Stimulated activated CD4-positive, alpha-beta T cell treated with anti-CD3 and anti-CD28 coated beads, TNF-alpha, amount 100 ng/mL, for 48 hours (primary cell): ENCODE measurements at places on chromosomes 2 and 18.

DNA sequence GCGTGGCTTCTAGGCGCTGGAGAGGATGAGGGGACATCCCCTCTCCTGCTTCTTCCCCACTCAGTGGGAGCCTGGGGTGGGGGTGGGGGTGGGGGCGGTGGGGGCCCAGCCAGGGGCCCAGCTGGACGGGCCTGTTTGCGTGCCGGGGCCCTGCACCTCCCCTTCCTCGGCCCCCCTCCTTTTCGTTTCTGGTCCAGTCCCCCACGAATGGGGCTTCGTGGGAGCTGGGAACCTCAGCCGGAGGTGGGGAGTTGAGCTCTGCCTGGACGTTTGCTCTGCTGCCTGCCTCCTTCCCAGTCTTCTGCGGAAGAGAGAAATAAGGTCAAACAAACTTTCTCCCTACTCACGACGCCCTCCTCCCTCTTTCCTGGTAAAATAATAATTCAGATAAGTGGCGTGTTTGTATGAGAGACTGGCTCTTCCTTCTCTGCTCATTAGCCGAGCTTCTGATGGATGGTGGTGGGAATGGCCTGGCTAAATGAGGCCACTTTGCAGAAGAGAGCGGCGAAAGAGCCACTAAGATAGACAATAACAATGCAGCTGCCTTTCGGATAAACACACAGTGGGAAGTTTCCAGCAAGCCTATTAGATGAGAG lies 782 bp downstream of the MTA3 start:
- peak; percentile 3 for DNase-seq

DNA sequence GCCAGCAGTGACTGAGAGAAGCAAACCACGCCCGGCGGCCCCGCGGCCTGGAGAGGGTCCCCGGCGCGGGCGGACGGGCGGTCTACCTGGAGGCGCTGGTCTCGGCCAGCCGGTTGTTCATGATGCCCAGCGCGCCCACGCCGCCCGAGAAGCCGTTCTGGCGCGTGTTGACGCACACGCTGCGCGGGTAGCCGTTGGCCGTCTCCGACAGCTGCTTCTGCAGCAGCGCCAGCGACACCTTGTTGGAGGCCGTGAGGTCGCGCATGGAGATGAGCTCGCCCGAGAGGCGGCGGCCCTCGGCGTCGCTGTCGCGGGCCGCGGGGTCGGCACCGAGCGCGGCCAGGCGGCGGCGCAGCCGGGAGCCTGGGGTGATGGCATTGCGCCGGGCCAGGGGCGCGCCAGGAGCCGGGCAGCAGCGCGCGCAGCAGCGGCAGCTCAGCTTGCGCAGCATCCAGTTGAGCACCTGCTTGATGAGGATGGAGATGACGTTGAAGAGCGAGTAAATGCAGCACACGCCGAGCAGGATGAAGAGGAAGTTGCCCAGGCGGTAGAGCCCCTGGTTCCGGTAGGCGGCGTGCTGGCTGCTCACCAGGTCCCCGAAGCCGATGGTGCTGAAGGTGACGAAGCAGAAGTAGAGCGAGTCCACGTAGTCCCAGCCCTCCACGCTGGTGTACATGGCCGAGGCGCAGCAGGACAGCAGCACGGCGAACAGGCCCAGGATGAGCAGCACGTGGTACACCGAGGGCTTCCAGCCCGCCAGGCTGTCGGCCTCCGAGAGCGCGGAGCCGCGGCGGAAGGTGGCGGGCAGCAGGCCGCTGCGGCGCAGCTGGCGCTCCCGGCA lies 118.1 kb downstream of the MSH2 start:
- DNase-seq: peak; percentile 43

DNA sequence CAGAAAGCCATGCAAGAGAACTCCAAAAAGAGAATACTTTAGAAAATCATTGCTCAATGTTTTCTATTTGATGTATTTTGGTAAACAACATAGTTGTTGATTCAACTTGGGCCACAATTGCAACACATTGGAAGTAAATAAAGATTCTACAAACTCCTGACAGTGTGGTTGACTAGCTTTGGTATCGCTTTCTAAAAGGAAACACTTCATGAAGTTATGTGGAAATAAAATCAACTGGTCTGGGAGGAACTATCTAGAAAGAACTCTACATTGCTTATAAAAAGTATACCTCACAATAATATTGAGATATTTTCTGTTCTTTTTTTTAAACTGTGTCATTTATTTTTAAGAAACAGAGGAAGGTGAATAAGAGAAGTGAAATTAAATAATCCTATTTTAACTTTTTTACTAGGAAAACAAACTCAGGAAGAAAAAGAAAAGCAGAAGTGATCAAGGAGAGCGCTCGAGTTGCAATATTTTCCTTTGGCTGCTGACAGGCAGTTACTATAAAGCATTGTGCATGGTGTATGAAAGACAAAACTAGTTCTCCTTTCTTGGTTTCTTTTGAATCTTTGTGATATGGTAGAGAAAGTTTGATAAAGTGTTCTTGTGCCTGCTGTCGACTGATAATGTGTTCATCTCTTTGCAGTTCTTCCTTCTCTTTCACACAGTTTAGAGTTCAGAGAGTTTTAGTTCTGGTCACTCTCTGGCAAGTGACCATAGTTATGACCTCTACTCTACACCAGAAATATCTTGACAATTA lies 3.0 kb downstream of the DHRS9 start:
- DNase-seq: no peak

DNA sequence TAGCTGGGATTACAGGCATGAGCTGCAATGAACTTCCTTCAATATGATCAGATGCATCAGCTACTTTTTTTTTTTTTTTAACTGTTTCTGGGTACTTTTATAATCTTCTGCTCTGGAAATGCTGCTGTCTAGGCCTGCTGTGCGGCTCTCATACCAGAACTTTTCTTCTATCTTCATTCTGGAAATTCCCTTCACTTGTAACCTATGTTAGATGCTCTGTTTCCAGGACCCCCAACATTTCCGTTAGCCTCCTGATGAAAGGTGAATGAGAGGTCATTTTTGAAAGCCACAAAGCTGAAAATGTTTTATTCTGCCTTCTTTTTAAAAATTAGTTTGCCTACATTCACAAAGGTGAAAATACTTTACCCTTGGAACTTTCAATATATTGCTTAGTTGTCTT lies 8.6 kb downstream of the AGFG1 start:
- no peak for DNase-seq

DNA sequence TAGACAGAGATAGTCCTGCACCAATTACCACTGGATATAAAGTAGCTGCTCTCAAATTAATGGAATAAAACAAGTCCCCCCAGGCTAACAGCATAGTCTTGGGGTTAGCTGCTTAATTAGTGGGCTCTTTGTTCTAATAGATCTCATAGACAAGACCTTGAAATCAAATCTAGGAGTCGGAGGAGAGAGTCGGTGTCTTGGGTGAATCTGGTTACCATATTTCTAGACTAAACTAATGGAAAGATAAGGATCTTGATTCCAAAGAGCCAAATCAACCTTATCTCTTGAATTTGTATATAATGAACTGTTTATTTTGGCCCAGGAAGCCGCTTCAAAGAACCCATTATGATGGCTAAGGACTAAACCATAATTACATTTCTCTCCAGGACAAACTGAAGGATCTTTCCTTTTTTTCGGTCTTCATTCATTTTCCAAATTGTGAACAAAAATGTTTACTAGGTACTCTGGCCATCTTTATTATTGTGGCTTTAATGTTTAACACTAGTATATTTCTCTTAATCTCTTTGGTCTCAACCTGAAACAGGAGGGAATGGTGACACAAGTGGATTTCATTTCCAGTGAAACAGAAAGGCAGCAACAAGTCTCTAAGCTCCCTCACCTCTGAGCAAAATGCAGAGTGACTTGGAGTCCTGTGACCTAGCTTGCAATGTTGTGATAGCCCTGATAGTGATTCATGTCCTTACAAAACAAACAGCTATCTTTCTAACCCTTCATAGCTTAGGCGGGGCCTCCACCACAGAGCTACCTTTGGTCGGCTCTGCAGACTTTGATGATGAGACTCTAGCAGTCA lies 137.9 kb upstream of the PARD3B start:
- no peak for DNase-seq

DNA sequence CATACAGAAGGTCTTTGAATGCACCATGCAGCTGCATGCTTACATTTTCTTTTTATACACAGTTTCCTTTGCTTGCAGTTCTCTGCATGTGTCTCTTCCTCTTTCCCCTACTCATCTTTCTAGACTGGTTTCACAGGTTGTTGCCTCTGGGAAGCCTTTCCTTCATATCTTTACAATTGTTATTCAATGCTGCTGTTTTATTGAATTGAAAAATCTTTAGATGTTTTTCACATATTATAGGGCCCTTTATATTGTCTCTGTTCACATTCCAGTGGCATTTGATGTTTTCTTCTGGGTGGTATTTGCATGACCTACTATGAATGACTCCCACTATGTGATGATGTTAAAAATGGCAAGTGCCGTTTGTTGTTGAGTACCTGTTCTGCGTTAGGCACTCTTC lies 91.1 kb downstream of the DIS3L2 start:
- no peak for DNase-seq

- no peak for DNase-seq
Measured at GRCh38 chr2:60053791-60054190, 499.7 kb downstream of the BCL11A start.

- DNase-seq: no peak
Measured at GRCh38 chr18:37445368-37445767, 120.2 kb downstream of the CELF4 start.
